Left cardiac atrium (tissue), 4 donors: ENCODE measurements at places on chromosomes 5 and 9. TPM values are rescaled to one million over a fixed set of nuclear protein-coding genes. Genes with fewer than 3 reads are reported as not detected.

Gene AQP7
- total RNA-seq, result 51.8 TPM

GRCh38 chr9:111839987-111840386, 45.2 kb upstream of the SHOC1 start:
- no peak for DNase-seq

- no peak for DNase-seq
Measured at GRCh38 chr9:125538092-125538473, 168.9 kb downstream of the MAPKAP1 start.

Gene SPINK1
- not detected for total RNA-seq

DNA sequence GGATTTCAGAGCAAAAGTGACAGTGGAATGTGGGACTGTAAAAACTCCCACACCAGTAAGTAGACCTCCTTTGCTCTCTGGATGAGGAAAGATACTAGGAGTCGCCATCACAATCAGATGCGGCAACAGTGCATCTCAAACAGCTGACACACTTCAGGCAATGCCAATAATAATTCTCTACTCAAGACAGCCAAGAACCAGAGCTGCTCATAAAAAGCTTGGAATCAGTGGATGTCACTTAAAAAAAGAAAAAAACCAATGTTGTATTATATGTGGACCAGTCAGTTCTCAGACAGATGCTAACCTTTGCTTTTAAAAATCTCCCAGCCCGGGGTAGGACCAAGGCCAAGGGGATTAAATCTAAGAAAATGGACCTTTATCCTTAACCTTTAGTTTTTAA, 185.0 kb downstream of the GNA14 start:
- no peak for DNase-seq

Gene PCDHGC4
- 1.4 TPM for total RNA-seq

Gene SNCAIP
- 2.9 TPM for total RNA-seq

- DNase-seq, result no peak
Measured at GRCh38 chr5:42274913-42275312, 148.3 kb upstream of the GHR start.

GRCh38 chr5:177010153-177010552, 3.6 kb upstream of the UIMC1 start:
- DNase-seq, result no peak

Gene TAL2
- total RNA-seq, result not detected

DNA sequence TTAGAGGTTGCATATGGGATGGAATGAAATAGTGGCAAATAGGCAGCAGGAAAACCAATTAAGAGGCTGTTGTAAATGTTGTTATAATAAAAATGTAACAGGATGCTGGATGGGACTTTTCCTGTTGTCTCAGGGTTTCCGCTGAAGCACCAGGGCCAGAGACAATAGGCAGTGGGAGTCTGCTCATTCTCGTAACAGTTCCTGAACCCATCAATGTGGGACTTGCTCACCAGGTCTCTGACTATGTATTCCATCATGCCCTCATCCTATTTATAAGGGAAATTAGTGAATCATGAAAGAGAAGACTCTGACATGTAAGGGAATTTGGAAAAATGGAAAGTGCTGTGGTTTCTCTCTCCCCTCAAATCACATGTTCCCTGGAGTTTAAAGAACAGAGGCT, 23.5 kb upstream of the SSBP2 start:
- no peak for DNase-seq

GRCh38 chr5:106522296-106522695, 1148.4 kb downstream of the EFNA5 start:
- no peak for DNase-seq

DNA sequence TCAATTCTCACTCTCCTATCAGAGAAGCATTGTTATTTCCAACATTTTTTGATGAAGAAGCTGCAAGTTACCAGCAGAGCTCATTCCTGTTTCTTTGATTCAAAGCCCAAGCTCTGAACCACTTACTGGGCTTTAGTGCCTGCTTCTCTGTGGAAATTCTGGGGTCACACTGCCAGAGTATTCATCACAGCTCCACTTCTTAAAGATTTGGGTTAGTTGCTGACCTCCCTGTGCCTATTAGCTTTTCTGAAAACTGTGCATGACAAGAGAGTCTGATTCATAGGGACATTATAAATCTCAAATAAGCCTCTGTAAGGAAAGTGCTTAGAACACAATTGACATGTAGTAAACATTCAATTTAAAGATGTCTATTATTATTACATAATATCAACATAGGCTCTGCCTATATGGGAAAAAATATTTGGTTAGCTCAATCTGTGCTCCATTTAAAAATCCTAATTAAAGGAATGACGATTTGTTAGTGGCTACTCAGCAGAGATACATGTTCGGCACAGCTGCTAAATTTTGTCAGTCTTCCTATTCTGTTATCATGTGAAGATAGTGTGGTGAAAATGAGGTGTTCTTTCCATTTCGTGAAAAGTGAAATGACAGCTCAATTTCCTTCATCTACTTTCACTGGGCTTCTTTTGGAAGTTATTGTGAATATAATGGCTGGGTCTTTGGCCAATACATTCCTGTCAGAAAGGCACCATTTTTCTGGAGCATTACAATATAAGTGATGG, 293.0 kb downstream of the KCTD16 start:
- DNase-seq, result no peak

DNA sequence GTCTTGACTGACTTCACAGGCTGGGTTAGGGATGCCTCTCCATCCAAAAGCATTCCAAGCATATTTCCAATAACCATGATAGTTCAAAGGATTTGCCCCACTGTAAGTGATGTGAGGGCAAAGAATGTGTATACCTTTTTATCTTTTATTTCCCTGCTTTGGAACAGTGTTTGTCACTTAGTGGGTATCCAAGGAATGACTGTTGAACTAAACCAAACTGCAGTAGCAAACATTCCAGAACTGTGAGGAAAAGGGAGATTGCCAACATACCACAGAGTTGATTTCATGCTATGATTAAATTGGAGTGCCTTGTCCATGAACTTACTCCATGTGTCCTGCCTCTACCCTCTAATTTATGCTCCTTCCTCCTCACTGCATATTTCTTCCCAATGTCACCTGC, 400.0 kb downstream of the KIAA0825 start:
- no peak for DNase-seq

DNA sequence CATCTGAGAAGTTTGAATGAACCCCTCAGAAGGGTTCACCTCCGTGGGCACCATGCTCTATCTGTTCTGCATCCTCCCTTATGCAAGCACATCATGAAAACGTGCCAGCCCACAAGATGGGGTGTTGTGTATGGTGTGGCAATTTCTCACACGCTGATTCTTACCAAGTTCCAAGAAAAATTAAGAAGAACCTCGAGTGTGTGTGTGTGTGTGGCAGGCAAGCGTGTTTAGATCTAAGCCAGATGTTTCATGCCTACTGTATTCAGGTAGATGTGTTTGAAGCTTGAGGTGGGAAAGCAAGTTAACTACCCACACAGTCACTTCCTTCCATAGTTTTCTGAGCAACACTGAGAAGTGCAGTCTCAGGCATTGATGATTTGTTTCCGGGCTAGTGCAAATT, 77.7 kb upstream of the GNA14 start:
- DNase-seq, result no peak

Gene UBTD2
- total RNA-seq, result 10.9 TPM

Gene KCNV2
- not detected for total RNA-seq

Gene CMYA5
- total RNA-seq, result 773 TPM

Gene PCA3
- total RNA-seq, result not detected

GRCh38 chr5:90519081-90519480, 10.3 kb downstream of the LYSMD3 start:
- DNase-seq, result no peak

DNA sequence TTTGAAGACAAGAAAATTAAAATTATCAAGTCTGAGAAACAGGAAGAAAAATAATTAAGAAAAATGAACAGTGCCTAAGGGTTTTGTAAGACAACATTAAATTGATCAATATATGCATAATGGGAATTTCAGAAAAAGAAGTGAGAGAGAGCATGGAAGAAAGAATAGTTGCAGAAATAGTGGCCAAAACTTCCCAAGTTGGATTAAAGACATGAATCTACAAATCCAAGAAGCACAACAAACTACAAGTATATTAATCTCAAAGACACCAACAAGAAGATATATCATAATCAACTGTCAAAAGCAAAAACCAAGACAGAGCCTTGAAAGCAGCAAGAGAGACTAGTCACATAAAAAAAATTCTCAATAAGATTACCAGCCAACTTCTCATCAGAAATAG, 488.0 kb downstream of the RASEF start:
- DNase-seq, result no peak

- no peak for DNase-seq
Measured at GRCh38 chr5:6832994-6833393, 119.8 kb downstream of the TENT4A start.

DNA sequence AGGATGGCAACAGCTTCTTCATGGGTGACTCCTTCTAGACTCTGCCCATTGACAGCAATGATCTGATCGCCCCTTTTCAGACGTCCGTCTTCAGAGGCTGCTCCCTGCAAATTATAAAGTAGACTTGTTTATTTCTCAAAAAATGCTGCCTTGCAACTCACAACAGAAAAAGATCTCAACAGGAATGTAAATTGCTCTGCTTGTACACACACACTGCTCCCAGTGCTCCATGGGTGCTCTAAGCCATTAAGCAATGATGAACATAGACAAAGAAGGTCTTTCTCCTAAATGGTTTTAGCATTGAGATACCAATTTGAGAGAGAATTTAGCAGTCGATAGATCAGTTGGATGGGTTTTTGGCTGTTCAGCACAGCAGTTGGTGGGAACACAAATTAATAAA, 172.5 kb downstream of the MPDZ start:
- DNase-seq, result no peak

Gene COL23A1
- total RNA-seq, result 5.5 TPM

Gene DNAH5
- 0.34 TPM for total RNA-seq

DNA sequence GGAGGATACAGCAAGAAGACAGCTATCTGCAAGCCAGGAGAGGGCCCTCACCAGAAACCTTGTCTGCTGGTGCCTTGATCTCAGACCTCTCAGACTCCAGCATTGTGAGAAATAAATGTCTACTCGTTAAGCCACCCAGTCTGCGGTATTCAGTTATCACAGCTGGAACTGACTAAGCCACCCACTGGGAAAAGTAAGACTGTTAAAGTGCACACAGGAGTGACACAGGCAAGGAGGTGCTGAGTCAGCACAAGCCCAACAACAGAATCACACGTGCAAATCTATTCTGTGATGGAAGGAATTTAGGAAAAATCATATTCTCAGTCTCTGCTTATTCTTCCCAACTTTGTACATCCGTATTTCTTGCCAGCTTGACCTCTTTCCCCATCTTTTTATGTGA, 200.0 kb downstream of the NR2F1-AS1 start:
- DNase-seq, result no peak

Gene DPM2
- 18.3 TPM for total RNA-seq

DNA sequence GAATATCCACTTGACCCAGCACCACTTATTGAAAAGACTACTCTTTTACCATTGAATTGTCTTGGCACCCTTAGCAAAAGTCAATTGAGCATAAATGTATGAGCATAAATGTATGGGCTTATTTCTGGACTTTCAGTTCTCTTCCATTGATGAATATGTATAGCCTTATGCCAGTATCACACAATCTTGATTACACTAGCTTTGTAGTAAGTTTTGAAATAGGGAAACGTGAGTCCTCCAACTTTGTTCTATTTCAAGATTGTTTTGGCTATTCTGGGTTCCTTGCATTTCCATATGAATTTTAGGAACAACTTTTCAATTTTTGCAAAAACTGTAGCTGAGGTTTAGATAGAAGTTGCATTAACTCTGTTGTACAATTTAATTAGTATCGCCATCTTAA, 601.0 kb downstream of the TLE1 start:
- DNase-seq, result no peak

Gene PCDHGB6
- 5.2 TPM for total RNA-seq

DNA sequence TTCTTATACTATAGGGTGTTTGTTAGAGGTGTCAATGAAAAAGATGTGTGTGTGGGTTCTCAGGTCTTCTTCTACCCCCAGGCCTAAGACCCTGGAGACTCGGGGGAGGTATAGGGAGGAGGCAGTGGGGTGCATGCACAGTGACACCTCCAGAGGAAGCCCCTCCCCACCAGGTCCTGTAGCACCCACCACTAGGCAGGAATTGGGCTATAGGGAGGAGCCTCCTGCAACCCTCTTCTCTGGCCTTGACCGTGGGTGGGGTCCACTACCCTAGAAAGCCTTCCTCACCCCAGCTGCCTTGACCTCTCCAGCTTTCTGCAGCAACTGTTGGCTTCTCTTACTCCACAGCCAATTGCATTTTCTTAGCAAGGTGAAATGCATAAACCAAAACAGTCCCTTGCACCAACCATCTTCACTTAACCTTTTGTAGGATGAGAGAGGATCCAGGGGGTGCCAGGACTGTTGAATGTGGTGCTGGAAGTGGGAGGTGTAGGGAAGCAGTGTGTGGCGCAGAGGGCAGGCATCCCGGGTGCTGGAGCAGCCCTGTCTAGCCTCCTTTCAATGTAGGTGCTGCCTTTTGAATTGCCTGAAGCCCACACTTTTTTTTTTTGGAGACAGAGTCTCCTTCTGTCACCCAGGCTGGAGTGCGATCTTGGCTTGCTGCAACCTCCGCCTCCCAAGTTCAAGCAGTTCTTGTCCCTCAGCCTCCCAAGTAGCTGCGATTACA, 128.5 kb downstream of the RGS3 start:
- no peak for DNase-seq

Gene NUP155
- 11.9 TPM for total RNA-seq

Gene ANKRD55
- total RNA-seq, result not detected

DNA sequence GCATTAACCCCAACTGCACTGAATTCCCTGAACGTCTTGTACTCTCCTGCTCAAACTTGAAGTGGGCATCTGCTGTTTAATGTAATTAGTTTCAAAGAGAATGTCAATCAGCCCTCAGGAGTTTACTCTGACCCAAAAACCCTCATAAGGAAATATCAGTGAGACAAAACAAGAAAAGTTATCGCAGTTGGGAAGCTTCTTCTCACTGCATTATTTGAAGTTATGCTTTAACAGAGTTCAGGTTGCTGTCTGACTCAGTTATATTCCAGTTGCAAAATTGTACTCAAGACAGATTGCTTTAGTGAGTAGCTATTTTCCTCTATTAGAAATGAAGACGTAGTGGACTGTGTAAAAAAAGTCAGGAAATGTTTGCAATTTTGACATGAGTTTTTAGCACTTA, 52.1 kb downstream of the PPIC start:
- no peak for DNase-seq

- DNase-seq, result no peak
Measured at GRCh38 chr5:36253575-36253974, 11.8 kb upstream of the NADK2 start.

DNA sequence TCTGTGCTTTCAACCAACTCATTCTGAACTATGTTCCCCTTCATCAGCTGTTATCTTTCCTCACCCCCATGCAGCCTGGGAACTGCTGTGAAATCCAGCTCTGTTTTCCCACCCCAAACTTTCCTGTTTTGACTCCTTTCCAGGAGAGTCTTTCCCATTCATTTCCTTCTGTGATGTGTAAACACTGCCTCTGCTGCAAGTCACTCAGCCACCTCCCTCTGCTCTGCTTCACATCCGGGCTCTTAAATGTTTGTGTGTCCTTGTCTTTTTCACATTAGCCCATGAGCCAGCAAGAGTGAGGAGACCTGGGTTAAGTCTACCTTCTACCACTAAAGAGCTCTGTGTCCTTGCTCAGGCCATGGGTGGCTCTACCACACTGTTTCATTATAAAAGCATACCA, 137.5 kb downstream of the ICE1 start:
- DNase-seq, result no peak
